SIG-M5 (cell line): ENCODE measurements at places on chromosomes 3 and 15.

DNA sequence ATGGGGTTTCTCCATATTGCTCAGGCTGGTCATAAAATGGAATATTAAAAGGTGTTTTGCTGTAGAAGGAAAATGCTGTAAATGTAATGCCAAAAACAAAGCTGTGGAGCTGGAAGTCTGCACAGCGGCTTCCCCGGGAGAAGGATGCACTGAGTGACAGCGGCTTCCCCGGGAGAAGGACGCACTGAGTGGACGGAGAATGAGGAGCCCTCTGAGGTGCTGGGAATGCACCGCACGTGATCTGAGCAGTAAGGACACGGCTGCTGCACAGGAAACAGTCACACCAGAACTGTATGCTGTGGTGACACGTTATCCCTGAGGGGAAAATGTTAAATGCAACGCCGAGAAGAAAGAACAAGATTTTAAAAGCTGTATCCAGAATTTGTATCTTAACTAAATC is 24.6 kb downstream of the TNK2 start:
- DNase-seq = no peak

GRCh38 chr15:90599644-90600043 is 69.9 kb downstream of the CRTC3 start:
- DNase-seq = no peak

DNA sequence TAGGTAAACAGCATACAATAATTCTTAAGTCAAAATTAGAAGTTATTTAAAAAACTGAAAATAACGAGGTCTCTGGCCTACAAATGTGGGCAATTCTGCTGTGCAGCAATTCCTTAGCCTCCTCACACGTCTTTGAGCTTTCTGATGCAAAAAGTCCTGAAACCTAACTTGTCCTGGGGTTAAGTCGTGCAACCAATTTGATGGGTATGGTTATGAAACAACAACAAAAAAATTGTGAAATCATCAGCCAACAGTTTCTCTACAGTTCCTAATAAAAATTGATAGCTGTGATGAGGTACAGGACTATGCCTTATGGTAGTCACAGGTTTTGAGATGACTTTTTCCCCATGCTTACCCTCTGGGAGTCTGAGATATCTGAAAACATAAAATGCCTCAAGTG is 6.5 kb upstream of the GLB1 start:
- no peak for DNase-seq

DNA sequence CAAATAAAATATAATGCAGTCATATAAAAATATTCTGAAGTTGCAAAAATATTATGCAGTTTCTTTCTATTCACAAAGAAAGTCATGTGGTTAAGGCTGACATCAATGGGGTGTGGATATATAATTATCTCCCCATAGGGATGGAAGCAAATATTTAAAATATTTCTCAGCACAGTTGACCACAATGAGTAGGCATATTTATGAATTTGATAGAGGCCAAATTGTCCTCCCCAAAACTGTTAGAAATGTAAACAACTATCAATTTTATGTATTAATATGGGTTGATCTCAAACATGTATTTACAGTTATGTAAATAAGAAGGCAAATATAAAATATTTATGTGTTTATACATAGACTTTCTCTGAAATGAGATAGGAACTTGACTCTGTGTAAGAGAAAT is 246.0 kb upstream of the CBLB start:
- no peak for DNase-seq

DNA sequence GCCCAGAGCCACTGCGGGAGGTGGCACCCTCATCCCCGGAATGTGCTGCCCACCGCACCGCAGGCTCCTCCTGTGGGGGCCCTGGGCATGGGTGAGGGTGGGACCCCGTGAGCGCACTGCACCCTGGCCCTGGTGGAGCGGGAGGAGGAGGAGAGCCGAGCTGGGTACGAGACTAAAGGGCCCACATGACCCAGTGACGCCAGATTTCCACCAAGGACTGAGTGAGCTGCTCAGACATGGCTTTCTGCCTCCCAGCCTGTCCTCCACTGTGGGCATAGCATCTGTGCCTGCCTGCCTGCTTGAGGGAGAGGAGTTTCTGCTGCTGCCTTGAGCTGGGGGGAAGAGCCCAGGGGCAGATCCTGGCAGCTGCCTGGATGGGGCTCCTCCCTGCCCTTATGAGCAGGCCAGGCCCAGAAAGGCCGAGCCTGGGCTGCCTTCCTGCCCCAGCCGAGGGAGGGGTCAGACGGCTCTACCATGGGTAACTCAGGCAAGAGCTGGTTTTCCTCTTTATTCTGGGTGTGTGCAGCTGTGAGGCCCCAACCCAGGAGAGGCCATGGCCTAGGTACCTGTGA is 88.4 kb downstream of the VGLL4 start:
- no peak for DNase-seq
